Dorsolateral prefrontal cortex (tissue), 122 donors: ENCODE measurements at places on chromosomes 6 and 20.

- DNase-seq, result no peak
Observed at GRCh38 chr20:4645109-4645508, 76.6 kb upstream of the PRND start.

GRCh38 chr6:118536478-118536877 lies 11.6 kb upstream of the PLN start:
- DNase-seq, result no peak

- no peak for DNase-seq
Observed at GRCh38 chr6:167915139-167915538, 82.3 kb upstream of the KIF25 start.

DNA sequence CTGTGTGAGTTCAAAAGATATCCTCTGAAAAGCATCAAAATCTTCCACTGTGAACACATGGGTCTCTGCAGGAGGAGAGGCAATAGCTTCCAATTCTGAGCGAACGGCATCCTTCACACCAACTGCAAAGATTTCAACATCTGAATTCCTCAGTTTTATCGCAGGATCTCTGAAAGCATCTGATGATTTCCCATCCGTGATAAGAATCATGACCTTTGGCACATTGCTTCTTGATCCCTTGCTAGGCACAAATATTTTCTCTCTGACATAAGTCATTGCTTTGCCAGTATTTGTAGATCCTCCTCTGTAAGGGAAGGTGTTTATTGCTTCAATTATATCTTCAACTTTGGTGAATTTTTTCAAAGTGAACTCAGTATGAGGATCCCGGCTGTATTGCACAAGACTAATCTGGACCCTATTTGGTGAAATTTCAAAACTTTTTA lies 22.7 kb downstream of the COL12A1 start:
- no peak for DNase-seq

DNA sequence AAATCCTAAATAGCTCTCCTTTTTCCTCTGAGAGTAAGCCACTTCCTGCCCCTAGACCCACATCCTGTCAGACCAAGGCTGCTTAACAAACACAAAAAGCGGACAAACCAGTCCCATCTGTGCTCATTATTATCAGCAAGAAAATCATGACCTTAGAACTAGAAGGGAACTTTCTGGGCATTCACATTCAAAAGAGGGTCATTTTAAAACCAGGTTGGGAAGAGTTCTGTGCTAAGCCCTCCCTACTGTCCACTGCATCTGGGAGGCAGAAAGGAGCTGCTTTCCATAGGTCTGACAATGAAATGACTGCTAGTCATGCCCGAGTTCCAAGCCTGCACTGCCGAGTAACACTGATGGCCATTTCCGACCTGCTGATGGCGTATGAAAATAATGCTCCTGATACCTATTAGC lies 15.4 kb downstream of the EZR start:
- DNase-seq, result no peak

DNA sequence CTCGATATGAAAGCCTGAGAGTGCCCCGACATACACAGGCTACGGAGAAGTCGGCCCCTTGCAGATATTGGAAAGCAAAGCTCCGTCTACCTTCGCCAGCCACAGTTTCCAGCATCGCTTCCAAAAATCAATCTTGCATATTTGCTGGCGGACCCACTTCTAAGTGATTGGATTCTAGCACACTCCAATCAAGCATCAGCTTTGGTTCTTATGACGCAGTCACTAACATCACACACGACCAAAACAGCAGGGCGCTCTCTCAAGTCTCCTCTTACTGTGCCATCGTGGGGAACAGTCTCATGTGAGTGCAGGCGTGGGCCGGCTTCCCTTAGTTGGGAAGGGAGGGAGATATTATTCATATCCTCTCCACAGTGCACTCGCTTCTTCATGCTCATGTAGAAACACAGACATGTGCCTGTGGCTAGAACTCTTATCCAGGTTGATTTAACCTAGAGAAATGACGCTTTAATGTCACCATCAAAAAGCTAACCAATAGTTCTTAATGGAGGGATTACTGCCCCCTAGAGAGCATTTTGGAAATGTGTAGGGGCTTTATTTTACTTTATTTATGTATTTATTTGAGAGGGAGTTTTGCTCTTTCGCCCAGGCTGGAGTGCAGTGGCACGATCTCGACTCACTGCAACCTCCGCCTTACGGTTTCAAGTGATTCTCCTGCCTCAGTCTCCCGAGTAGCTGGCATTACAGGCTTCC lies 229.8 kb downstream of the SOD2 start:
- no peak for DNase-seq

GRCh38 chr6:162119341-162119740 lies 608.2 kb downstream of the PRKN start:
- no peak for DNase-seq

GRCh38 chr6:71727632-71728294 lies 158.6 kb upstream of the RIMS1 start:
- no peak for DNase-seq

GRCh38 chr20:5788385-5788895 lies 38.2 kb downstream of the SHLD1 start:
- DNase-seq, result peak; percentile 64

- DNase-seq, result no peak
Observed at GRCh38 chr6:82248273-82248735, 760 bp upstream of the IBTK start.

DNA sequence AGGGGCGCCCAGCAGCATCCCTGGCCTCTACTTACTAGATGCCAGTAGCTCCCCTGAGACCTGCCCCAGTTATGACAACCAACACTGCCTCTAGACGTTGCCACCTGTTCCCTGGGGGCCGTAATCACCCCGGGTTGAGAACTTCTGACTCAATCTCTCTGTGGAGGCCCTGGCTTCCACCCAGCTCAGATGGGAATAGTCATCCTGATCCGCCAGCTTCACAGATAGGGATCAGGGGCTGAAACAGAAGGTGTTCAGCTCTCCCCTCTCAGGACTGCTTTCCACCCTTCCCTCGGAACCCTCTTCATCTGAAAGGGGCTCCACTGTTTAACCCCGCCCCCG lies 3.3 kb downstream of the CAPN11 start:
- no peak for DNase-seq

DNA sequence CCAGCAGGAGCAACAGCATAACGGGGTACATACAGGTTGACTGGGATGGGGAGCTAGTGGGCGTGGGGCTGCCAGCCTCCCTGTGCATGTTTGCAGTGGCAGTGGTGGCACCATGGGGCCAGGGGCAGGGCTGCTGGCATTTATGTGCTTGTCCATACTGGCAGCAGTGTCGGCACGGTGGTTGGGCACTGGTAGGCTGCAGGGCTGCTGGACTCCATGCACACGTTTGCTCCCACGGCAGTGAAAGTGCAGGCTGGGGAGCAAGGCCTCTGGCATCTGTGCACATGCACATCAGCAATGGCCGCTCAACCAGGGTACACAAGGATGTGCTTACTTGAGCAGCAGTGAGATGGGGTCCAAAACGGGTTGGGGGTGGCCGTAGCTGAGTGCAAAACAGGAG lies 159.5 kb upstream of the KHDRBS2 start:
- DNase-seq, result no peak

DNA sequence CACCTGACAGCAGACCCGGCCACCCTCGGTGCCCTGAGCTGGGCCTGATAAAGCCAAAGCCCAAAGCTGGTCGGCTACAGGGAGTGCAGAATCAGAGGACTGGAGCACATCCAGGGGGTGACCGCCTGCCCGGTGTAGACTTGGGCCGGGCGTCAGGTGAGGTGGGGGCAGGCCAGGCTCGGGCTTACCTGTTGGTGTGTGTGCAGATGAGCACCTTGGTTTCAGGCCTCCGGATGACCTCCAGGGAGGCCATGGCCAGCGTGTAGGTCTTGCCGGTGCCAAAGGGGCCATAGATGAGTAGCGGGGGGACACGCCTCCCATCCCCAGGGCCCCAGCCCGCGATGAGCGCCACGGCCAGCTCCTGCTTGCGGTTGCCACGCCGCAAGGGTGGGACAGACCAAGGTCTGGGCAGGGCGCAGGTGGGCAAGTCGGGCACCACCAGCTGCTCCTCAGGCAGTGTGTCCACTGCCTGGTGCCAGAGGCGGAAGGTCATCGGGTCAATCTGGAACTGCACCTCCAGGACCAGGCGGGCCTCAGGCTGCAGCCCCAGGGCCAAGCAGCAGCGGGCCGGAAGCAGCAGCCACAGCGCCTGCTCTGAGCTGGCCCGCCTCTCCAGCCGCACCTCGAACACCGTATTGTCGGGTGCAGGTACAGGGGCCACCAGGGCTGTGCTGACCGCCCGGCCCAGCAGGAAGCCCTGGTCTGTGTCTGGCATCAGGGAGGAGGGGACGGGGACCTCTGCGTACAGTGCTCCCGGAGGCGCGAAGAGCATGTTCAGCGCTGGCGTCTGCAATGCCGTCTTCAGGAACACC lies 5.7 kb downstream of the HELZ2 start:
- DNase-seq, result no peak

- DNase-seq, result no peak
Observed at GRCh38 chr6:36596356-36596755, 2.2 kb downstream of the SRSF3 start.

- no peak for DNase-seq
Observed at GRCh38 chr6:137975188-137975940, 108.3 kb downstream of the TNFAIP3 start.

DNA sequence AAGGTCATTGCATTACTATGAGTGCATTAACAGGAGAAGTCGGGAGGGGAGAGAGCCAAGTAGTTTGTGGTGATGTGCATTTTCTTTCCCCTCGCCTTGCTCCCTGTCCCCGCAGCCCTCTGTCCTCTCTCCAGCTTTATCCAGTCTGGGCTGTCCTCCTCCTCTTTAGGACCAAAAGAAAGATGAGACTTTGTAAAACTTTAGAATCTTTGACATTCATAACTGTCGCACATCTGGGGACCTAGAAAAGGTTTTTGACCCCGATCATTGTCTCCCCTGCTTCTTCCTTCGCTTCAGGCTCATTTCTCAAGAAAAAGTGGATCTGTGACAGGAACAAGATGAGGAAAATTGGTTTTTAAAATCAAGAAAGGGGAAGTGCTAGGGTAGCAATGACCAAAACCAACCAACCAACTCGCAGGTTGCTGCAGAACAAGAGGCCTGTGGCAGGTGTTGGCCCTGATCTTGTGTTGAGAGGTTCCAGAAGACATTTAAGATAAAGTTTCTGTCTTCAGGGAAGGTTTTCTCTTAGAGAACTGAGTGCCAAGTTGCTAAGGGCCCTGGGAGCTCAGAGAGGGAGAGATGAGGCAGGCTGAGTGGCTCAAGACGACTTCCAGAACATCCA lies 17.6 kb downstream of the SYTL3 start:
- DNase-seq, result no peak

- no peak for DNase-seq
Observed at GRCh38 chr6:24957199-24957598, 21.4 kb upstream of the RIPOR2 start.

GRCh38 chr6:39224523-39225182 lies 4.6 kb downstream of the KCNK5 start:
- DNase-seq, result no peak

- DNase-seq, result peak; percentile 24
Observed at GRCh38 chr20:32497589-32498224, 87.4 kb downstream of the NOL4L start.

- no peak for DNase-seq
Observed at GRCh38 chr20:18537651-18538050, 29.6 kb upstream of the SMIM26 start.

DNA sequence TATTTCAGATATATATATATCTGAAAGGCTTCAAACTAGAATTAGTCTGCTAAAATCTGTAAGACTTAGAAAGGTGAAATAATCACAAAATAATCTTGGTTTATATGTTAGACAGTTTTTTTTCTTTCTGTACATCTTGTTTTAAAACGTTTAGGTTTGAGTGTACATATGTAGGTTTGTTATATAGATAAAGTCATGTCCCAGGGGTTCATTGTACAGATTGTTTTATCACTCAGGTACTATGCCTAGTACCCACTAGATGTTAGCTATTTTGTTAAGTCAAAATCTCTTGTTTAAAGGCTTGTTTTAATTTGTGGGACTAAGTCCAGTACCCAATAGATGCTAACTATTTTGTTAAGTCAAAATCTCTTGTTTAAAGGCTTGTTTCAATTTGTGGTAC lies 1339.0 kb upstream of the CITED2 start:
- no peak for DNase-seq

DNA sequence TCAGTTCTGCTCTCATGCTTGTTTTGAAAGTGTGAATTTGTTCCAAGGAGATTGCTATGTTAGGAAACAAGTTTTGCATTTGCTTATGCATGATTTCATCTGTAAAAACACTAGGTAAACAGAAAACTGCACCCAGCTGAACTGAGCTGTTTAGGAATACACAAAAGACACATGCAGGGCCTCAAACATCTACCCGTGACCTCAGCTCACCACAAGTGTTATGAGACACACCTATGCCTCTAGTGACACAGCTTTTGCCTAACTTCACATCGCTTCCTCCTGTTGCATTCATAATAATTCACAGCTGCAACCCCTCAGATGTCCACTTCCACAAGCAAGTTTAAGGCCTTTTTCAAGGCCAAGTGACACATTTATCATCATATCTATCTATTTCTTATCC lies 98.0 kb upstream of the SLC24A3 start:
- DNase-seq, result no peak

DNA sequence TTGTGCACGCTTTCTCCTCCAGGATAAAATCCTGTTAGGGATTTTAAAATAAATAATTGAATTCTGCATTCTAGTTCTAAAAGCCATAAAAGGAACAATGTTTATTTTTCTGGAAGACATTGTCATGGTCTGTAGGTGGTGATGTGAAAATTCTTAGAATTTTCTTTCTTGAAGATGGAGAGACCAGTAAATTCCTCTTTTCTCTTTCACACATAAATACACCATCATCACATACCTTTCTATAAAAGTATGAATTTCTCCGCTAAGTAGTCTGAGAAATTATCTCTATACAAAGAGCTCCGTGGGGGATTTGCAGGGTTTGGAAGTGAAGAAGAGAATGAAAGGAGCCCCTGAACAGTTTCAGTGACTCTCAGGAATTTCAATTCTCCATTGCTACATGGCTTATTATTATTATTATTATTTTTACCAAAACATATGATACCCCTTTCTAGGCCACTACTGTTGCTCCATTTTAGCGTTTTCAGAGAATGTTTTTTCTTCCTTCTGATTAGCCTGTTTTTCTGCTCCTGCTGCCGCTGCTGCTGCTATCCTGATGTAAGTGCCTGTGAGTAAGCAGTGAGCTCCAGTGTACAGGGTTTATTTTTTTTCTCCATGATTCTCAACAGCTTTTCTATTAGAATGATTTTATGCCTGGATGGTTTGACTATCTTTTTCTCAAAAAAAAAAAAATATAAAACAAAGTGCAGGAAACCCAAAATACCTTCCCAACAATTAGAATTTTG lies 145.8 kb downstream of the SAMD5 start:
- no peak for DNase-seq
